ENCODE measurements at places on chromosomes 6 and 20. TPM values are rescaled to one million over a fixed set of nuclear protein-coding genes. Genes with fewer than 3 reads are reported as not detected.

- no peak for DNase-seq
Observed at GRCh38 chr6:138229072-138229471, 10.8 kb upstream of the PBOV1 start.

DNA sequence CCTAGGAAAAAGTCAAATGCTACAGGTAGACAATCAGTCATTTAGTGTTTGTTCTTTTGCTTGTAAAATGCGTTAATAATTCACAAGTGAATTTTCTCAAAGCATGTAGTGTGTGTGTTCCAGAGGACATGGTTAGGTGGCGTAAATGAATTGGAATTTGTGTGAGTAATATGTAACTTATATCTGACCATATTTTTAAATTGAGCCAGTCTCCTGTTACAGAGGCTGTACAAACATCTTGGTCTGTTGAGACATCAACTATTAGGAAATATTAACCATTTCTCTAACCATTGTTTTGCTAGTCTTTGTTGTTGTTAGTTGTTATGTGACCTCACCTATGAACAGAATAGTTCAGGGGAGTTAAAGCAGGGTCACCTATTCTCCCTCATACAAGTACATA, 22.7 kb downstream of the MCM8 start:
- no peak for DNase-seq

GRCh38 chr6:56043761-56044160, 168.4 kb upstream of the BMP5 start:
- DNase-seq: no peak

KIF3B gene
- 10.5 TPM for polyA plus RNA-seq

GRCh38 chr6:37516920-37517405, 17.3 kb upstream of the CCDC167 start:
- DNase-seq: no peak

IFT52 gene
- 23.4 TPM for polyA plus RNA-seq

PAK5 gene
- 0.14 TPM for polyA plus RNA-seq

DNA sequence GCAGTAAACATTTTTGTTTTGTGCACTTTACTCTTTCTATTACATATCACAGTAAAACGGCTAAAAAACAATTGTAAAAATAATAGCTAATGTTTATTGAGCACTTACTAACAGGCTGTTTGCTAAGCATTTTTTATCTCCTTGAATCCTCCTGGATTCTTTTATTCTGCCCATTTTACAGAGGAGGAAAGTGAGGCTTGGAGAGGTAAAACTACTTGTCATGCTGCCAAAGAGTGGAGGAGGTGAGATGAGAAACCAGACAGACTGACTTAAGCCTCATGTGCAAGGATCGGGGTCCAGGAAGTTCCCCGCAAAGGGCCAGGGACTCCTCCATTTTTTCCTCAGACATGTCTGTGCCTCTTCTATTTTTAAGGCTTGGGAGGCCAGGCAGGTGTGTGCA, 63.6 kb downstream of the DLGAP4 start:
- no peak for DNase-seq

GRCh38 chr6:126475449-126475848, 135.5 kb downstream of the CENPW start:
- DNase-seq: no peak

C2 gene
- polyA plus RNA-seq: 3.0 TPM

DNA sequence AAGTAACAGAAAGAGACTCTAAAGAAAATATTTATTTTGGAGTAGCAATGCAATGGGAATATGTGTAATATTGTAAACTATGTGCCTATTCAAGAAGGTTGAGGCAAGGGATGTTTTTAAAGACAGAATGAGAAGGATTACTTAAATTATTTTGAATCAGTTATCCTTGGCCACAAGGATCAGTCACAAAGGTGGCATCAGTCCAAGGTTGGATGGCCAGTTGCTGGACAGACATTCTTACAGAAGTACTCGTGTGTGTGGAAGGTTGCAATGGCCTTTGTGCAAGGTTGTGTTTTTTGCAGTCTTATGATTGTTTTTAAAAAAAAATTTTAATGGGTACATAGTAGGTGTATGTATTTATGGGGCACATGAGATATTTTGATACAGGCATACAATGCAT, 2.0 kb downstream of the QRSL1 start:
- DNase-seq: no peak

DNA sequence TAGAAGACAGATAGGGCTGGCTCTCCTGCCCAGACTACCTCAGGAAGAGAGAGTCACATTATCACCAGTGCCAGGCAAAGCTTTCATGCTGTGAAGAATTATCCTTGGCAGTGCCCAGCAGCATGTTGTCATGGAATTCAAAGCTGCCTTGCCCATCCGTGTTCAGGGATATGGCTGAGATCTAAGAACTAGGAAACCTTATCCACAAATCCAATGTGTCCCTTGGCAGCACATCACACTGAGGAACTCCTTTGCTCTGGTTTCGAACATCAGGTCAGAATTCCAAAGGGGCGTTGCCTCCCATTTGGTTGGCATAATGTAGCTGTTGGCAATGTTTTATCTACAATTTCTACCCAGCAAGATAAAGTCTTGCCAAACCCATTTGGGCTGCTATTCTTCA, 52.7 kb downstream of the ADGRF1 start:
- no peak for DNase-seq

- DNase-seq: no peak
Observed at GRCh38 chr6:34961574-34961973, 72.5 kb downstream of the ANKS1A start.

DNA sequence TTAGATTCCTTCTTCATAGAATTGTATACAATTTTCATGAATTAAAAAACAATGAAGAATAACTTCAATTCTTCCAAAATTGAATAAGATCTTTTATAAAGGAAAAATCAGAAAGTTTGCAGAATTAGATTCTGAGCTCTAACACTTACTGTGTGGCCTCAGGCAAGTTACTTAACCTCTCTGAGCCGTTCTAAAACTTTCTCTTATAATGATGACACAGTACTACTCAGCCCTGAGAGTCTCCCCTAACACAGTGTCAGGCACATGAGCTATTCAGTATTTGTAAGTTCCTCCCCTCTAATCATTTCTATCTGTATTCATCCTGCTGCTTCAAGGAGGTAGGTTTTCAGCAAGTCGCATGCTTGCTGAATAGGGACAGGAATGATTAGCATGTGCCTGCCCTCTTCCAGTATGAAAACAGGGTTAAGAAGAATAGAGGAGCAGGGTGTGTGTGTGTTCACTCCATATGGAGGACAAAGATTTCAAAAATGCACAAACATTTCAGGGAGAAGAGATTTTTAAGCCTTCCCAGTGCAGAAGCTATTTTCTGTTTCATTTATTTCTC, 11.4 kb downstream of the ID4 start:
- DNase-seq: no peak

- no peak for DNase-seq
Observed at GRCh38 chr6:142566628-142567396, 265.0 kb downstream of the ADGRG6 start.

DNA sequence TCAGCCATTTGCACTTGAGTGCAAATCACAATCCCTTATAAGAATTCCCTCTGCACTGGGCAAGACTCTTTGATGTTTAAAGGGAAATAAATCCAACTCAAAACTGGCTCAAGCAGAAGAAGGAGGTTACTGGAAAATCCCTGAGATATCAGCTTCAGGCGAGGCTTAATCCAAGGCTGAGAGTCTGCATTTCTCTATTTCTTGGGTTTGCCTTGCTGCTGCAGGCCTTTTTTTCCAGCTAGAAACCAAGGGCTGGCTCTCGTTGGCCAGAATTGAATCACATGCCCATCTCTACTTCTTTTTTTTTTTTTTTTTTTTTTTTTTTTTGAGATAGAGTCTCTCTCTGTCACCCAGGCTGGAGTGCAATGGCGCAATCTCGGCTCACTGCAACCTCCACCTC, 11.7 kb downstream of the HCK start:
- no peak for DNase-seq

GRCh38 chr6:149365197-149365596, 34.9 kb upstream of the SUMO4 start:
- DNase-seq: no peak

ARFGEF3 gene
- 1.7 TPM for polyA plus RNA-seq

- peak; percentile 29 for DNase-seq
Observed at GRCh38 chr6:23620911-23621401, 505.1 kb upstream of the NRSN1 start.

DNA sequence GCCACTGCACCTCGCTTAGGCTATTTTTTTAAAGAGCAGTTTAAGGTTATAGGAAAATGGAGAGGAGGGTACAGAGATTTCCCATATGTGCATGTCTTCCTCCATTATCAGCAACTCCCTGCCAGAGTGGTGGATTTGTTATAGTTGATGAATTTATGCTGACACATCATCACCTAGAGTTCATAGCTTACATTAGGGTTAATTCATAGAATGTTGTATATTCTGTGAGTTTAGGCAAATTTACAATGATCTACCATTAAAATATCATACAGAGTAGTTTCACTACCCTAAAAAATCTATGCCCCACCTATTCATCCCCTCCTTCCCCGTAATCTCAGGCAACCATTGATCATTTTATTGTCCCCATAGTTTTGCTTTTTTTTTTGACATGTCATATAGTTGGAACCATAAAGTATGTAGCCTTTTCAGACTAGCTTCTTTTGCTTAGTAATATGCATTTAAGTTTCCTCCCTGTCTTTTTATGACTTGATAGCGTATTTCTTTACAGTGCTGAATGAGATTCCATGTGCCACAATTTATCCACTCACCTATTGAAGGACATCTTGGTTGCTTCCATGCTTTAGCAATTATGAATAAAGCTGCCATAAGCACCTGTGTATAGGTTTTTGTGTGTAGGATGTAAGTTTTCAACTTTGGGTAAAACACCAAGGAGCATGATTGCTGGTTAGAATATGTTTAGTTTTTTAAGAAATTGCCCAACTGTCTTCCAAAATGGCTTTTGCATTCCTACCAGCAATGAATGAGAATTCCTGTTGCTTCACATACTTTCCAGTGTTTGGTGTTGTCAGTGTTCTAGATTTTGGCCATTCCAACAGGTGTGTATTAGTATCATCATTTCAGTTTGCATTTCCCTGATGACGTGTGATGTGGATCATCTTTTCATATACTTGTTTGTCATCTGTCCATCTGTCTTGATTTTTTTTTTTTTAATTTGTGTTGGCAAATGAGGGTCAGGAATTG, 60.2 kb downstream of the NCOA3 start:
- no peak for DNase-seq

GRCh38 chr20:42697962-42698361, 491.7 kb downstream of the PTPRT start:
- no peak for DNase-seq

DNA sequence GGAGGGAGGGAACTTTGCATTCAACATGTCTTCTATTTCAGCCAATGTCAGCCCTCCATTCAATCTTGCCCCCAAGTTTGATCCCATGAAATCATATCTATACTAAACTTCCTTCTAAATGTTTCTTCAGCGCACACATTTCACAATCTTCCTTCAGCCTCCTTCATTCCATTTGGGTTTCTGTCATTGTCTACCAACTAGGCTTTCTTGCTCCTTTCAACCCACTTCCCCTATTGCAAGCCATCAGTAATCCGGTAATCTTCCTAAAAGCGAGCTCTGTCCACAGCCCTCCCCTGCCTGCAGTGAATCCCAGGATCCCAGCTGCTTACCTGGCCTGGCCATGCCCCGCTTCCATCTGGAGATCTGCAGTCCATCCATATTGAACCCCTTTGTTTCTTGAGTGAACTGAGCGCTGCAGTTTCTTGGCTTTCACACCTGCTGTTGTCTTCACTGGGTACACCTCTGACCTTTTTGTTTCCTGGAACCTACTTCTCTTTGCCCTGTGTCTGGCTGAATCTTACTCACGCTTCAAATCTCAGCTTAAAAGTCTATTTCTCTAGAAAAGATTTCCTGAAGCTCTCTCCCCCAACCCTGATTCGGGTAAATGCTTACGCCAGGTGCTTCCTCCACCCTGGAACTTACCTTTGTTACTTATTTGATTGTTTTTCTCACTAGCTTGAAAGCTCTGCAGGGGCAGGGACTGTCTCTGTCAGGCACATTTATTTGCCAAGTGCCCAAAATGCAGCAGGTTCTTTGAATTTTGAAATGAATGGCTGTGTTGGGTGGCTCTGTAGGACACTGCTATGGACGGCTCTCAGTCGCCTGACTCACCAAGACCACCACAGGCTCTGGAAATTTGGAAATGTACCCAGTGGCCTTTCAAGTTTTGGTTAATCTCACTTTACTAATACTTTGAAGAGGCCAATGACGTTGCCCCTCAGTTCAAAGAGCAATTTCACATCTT, 50.3 kb downstream of the ADTRP start:
- DNase-seq: no peak

DNA sequence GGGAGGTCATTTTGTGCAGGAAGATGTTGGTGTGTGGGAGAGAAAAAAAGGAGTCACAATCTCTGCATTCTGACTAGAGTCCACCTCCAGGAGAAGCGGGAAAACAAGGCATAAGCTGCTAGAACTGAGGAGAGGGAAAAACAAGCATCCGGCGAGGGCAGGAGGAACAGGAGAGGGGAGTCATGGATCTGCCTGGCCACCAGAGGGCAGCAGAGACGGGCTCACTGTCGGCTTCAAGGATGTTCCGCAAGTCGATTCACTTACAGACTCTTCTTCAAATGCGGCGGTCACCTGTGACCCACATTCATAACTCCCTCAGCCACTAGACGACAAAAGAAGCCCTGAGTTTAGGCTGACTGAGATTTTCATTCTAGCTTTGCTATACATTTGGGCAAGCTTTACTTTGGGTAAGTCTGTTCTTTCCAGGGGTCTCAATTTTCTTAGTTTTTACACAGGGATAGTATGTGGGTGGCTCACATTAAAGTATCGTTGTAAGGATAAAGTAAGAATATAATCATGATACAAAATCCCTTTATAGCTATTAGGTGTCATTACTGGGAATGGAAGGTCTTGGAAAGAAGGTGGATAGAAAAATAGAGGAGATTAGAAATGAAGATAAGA, 6.6 kb upstream of the BTNL2 start:
- DNase-seq: peak; percentile 40

- DNase-seq: no peak
Observed at GRCh38 chr6:168708984-168709383, 268.0 kb downstream of the SMOC2 start.

ANGPT4 gene
- 0.04 TPM for polyA plus RNA-seq

DNA sequence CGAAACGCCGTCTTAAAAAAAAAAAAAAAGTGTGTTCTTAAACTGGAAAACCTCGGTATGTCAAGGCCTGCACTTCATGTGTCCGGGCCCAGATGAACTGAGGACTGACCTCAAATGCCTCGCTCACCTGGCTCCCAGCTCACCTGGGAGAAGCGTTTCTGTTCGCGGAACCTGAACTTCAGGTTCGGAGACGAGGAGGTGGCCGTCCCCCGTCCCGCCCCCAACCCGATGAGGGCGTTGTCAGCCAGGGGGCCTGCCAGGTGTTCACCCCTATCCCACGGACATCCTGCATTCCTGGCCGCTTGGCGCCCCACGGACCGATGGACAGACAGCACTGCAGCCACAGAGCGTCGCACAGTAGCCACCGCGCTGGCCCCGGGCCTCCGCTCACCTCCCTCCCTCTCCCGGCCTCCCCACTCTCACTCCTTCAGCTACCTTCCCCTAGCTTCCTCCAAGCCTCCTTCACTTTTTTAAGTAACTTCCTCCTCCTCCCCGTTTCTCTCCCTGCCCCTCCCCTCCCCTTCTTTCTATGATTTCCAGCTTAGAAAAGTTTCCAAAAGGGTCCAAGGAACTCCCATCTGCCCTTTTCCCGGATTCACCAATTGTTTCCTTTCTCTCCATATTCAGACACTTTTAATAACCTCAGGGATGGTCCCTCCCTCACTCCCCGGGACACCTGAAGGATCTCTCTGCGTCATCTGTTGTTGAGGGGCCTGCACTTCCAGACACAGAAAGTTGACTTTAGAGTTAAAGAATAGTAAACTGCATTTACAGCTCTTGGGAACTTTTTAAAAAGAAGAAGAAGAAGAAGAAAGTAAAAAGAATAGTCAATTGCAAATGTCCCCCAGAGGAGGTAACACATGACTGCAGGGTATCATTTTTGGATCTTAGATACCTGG, 22.7 kb upstream of the MCM3 start:
- DNase-seq: no peak

Data from forelimb muscle (tissue), 1 donor.